Right atrium auricular region (tissue), 2 donors: ENCODE measurements at places on chromosomes 11 and 22. TPM values are rescaled to one million over a fixed set of nuclear protein-coding genes. Genes with fewer than 3 reads are reported as not detected.

The OR52K1 gene
- total RNA-seq: not detected

The IRAG1 gene
- 4.6 TPM for total RNA-seq

The CLDN5 gene
- total RNA-seq: 44.3 TPM

The POU2AF3 gene
- total RNA-seq: not detected

The GNG3 gene
- not detected for total RNA-seq
